NCI-H524 (cell line): ENCODE measurements at places on chromosomes 5 and 9.

- no peak for DNase-seq
These were observed 10.0 kb upstream of the ADAMTSL1 start for GRCh38 chr9:18463991-18464390.

GRCh38 chr5:14063138-14063537 lies 80.0 kb upstream of the TRIO start:
- no peak for DNase-seq

DNA sequence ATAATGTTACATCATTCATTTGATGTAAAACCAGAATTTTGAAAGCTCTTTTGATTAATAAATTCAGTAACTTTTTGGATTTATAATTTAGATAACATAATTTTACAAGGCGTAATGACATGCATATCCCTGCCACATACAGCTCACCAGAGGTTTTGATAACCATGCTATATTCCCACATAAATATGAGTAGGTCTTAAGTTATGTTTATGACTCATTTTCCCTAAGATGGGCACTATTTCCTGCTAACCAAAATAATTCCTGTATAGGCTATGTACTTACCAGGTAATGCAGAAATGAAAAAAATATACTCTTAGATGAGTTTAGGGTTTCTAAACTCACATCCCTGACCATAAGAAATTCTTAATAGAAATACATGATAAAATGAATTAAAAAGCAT lies 93.9 kb upstream of the EDIL3 start:
- DNase-seq = no peak

GRCh38 chr5:108036482-108036881 lies 345.4 kb downstream of the FBXL17 start:
- no peak for DNase-seq

DNA sequence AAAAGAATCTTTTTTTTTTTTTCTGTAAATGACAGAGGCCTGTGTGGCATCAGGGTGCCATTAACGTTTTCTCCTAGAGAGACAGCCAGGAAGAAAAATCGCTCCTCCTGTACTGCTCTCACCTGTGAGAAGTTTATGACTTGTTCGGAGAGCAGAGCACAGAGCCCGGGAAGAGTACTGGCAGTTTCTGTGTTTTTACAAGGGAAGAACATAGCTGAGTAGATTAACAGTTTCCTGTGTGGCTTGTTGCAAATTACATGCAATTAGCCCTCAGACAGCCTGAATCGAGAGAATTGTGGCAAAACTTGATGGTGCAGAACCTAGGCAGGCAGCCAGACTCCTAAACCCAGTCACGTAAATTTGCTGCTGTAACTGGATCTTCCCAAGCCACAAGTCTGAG lies 32.1 kb downstream of the PRKACG start:
- no peak for DNase-seq

DNA sequence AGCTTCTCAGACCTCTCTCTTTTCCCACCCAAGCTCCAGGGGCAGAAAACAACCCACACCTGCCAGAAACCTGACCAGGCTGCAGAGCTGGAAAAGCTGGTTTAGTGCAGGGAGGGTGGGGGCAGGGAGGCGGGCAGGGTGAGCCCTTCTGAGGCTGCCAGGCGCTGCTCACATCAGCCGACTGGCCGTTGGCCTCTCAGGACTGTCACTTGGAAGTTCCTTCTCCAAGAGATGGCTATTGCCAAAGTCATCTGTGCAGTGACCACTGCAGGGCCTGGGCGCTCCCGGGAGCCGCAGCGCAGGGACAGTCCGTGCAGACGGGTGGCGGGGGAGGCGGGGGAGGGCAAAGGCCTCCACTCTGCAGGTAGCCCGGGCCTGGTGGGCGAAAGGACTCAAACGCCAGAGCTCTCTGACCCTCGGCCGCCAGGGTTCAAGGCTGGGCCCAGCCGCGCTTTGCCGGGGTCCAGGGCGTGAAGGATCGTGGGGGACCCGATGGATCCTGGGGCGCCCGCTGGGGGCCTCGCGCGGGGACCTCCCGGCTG lies 205.0 kb upstream of the IER5L start:
- DNase-seq = peak; percentile 22

DNA sequence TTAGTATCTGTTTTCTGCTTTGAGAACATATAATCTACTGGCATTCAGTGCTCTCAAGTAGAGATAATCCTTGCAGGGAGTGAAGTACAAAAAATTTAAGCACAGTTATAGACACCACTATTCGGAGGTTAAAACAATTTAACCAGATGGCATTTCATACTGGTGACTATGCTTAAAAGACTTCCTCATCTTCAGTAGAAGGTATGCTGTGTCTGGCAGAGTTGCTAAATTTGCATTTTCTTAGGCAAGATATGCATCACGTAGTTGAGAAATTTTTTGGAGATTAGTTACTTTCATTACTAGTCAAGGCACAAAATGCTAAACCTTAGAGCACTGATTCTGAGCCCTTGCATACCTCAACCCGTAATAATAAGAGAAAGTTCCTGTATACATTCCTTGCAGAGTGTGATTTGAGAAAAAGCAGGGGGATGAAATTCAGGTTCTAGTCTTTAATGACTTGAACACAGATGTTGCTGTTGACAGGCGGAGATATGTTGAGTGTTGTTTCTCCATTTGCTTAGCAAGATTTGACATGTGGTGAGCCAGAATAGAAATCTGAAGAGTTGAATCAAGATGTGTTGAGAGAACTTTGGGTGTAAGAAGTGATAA lies 70.8 kb upstream of the STARD4 start:
- DNase-seq = peak; percentile 46

- DNase-seq = no peak
These were observed 92.1 kb downstream of the HCN1 start for GRCh38 chr5:45604092-45604491.

GRCh38 chr5:132656774-132657355 lies 1.1 kb upstream of the IL13 start:
- DNase-seq = no peak

DNA sequence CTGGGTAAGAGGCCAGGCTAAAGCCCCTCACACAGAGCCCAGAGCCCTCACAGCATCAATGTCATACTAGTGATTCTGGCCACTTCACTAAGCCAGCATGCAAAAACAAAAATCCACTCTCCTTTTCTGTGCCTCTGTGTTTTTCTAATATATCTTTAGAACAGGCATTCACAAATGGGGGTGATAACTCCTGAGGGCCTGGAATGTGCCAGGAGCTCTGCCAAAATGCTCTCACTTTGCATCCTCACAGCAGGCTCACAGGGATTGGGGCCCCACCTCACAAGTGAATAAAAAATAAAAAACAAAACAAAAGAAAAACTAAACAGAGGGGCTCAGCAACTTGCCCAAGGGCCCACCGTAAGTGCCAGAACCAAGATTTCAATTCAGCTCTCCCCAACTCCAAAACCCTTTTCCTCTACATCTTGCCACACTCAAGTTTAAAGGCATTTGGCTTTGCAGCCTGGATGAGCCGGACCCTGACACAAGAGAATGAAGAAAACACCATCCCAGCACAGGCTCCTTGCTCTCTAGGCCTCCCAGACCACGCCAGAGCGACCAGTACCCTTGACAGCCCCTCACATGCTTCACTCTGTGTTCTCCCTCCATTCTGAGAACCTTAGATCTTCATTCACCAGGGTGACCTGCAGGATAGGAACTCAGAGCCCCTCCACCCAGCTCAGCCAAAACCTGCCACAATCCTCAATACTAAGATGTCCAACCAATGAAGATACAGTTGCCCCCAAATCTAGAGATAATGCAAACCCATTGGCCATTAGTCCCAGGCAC lies 51.3 kb downstream of the SAXO1 start:
- no peak for DNase-seq

DNA sequence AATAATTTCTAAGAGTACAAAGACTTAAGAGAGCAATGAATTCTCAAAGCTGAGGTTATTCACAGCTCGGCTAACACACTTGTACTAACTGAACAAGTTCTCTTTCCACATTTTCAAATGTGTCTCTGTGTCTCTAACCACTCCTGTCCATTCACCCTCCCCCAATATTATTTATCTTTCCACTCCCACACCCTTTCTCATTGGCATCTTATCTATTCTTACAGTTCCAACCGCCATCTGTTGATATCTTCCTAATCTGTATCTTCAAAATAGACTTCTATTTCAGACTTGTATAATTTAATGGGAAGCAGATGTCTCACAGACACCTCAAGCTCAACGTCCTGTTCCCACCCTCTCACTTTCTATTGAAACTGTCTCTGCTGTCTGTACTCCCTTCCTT lies 205.9 kb downstream of the ANXA1 start:
- peak; percentile 0 for DNase-seq

DNA sequence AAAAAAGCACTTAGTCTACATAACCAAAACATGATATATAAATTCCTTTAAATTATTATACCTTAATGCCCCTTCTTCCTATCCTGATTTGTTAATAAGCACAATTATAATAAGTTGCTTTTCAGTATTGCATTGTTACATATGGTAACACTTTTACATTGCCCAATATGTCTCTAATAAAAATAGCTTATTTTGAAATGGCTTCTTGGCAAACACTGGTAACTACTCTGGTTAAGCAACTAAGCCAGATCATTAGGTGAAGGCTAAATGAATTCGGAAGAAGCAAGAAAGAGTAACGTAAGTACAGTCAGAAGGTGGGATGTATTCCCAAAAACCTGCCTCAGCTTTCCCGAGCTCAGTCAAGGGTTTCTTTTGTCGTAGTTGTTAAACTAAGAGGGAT lies 85.3 kb downstream of the TTC39B start:
- DNase-seq = no peak

GRCh38 chr9:19464764-19465585 lies 56.2 kb downstream of the ACER2 start:
- peak; percentile 37 for DNase-seq

DNA sequence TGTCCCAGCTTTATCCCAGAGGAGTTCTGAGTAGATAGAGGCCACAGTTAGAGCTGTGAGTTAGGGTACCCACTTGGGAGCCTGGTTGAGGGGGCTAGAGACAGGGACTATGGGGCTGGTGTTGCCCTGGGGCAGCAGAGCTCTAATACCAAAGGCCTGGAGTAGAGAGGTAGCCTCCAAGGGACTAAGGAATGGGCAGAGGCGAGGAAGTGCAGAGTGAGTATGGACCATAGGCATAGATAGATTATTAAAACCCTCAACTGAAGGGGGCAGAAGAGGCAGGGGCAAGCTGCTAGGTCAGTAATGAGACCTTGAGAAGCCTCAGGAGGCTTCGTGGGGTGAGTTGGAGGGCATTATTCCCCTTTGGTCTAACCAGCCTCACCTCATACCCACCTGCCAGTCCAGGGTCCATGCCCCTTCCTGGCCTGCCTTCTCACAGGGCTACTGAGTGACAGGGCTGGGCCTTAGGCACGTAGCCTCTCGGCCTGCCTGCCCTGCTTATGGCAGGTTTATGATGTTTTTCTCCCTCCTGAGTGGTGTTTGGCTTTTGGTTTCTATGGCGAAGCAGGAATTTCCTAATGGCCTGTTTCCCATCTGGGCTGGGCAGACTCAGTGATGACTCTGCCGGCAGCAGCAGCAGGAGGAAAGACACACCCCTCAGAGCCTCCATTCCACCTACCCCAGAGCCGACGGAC lies 8.0 kb downstream of the PDLIM4 start:
- no peak for DNase-seq

DNA sequence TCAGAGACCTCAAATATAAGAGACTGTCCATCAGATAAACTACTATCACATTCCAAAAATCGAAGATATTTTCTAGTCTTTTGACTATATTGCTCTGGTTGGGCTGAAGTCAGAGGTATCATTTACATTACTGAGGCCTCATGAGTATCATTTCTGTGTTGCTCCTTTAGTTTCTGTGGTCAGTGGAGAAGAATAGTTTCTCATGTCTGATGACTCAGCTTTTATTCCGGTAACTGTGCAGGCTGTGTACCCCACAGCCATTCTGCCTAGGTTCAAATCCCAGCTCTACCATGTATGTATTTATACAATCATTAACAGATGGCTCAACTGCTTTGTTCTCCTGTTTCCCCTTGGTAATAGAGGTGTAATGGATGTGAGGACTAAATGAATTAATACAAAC lies 179.3 kb downstream of the ALDH1A1 start:
- DNase-seq = no peak

- DNase-seq = no peak
These were observed 155.5 kb downstream of the ESM1 start for GRCh38 chr5:54829676-54830535.

DNA sequence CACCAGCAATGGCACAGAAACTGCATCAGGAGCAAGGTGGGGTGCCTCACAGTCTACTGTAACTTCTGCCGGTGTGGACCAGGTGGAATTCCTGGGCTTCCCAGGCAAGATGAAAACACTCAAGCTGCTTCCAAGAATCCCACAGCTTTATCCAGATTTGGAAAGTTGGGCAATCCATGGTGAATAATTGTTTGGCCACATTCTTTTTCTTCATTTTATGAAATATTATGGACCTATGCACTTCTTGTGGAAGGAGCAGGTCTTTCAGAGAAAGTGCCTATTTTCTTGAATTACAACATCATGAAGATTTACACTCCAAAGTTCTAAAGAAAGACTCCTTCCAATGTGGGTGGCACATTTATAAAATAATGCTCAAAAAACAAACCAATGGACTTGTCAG lies 503.6 kb downstream of the SEMA5A start:
- DNase-seq = no peak

DNA sequence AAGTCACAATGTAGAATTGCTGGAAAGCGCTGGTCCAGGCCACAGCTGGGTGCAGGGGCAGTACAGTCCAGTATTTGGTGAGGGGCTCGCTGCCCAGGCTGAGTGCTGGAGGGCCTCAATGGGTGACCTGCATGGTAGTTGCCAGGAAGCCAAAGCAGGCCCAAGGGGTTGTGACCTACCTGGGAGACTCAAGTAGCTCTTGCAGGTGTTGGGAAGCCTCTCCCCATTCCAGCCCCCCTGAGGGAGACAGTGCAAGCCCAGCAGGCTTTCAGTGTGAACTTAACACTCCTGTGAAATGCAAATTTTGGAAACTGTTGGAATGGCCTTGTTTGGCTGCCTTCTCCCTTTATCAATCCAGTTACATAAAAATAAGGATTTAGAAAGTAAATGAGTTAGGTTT lies 13.9 kb downstream of the KDM4C start:
- no peak for DNase-seq

DNA sequence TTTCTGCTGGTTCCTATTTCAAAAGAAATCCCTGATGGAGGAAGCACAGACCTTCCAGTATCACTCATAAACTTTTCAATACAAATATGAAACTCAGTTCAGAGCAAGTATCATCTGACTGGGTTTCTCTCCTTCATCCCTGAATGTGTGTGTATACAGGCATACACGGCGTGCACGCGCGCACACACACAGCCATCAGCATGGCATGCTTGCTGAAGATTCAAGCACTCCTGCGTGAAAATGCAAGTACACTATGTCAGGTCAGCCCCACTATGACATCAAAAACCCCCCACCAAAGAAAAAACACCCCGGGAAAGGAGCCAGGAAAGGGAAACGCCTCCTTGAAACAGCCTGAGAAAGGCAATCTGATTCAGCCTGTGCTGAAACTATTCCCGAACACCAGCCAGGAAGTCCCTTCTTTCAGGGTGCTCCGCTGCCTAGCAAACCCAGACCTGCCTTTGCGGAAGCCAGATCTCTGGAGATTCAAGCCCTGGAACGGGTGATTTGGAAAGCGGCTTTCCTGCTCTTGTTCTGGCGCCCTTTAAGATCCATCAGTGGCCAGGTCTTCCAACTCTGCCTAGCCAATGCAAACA lies 831 bp downstream of the KLHL3 start:
- DNase-seq = peak; percentile 12
